ENCODE measurements at places on chromosomes 3 and 15.

- DNase-seq = no peak
Measured at GRCh38 chr3:49377483-49377882, 19.3 kb upstream of the GPX1 start.

- no peak for DNase-seq
Measured at GRCh38 chr3:150544041-150544440, 2.3 kb downstream of the SERP1 start.

DNA sequence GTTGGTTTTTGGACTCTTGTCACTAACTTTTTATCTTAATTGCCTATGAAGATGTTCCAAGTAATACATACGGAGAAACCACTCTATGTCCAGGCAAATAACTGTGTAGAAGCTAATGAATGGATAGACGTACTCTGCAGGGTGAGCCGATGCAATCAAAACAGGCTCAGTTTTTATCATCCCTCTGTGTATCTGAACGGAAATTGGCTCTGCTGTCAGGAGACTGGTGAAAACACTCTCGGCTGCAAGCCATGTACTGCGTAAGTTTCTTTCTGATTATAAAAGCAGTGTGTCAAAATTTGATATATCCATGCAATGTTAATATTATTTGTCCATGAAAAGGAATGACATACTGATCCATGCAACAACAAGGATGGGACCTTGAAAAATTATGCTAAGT is 121.6 kb downstream of the RASA2 start:
- no peak for DNase-seq

- no peak for DNase-seq
Measured at GRCh38 chr3:52302426-52303145, 13.5 kb upstream of the DNAH1 start.

DNA sequence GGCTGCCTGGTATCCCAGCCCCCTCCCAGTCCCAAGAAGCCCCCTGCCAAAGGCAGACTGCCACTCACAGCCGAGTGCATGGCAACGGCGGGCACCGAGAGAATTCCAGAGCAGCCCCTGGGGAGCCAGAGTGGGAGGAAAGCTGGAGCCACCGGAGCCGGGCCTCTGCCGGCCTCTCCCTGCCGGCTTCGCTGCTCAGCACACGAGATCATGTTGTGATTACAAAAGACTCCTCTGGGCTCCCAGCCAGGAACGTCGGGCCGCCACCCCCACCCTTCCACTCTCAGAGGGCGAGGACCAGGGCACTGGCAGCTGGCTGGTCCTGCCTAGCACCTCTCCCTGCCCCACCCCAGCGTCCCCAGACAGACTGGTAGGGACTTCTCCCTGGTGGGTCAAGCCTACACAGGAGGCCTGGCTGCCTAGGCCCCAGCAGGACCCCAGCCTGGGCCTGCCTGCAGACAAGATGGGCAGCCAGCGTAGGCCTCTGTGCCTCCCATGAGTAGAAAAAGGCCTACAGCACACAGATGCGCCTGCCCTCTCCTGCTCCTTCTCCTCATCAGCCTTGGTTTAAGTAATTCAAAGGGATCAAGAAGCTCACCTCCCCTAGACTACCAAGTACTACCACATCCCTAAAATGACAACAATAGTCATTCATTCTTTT is at the start of gene CCDC9B:
TSS of gene CCDC9B (minus strand) at position 200 of the 661 bp plus-strand sequence. CDS start at position 80, 120 bp downstream.
- peak; percentile 95 for DNase-seq

GRCh38 chr15:45167631-45168205 is 20.0 kb downstream of the SHF start:
- no peak for DNase-seq
